Fibroblast of skin of abdomen (primary cell): ENCODE measurements at places on chromosomes 7 and 10.

GRCh38 chr7:89943525-89944050 is 210.7 kb upstream of the STEAP1 start:
- no peak for DNase-seq

DNA sequence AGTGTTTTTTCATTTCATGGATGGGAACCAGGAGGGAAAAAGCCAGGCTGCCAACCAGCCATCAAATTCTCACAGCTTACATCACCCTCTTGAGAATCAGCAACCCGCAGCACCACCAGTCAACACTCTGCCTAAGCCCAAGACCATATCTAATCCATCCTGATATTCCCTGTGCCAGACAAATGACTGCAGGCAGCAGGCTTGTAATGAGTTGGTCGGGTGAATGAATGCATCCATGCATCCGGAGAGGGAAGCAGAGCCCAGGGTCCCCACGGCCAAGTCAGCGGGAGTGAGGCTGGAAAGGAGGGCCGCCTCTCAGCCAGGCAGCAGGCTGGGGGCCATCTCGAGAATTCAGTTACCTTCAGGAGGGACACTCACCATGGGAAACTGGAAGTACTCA is 46.9 kb downstream of the SLIT1 start:
- DNase-seq, result no peak

- no peak for DNase-seq
Observed at GRCh38 chr10:15043674-15044073, at the start of gene OLAH. TSS of gene OLAH (plus strand) at chr10:15043943. CDS start at chr10:15047289, 3,346 bp downstream.

GRCh38 chr7:132939495-132939894 is 142.4 kb downstream of the CHCHD3 start:
- no peak for DNase-seq

DNA sequence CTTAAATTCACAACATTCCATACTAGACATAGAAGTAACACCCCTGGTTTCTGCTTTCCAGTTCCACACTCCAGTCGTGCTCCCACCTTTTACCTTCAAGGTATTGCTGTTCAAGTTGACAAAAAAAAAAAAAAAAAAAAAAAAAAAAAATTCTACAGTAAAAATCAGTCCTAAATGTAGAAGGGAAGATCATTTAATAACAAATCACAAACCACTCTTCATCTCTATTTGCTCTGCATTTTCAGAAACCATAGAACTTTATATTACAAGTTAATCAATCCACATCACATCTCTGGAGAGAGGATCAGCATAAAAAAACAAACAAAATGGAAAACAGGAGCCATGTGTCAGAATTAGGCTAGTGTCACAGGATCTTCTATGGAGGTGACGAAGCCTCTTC is 206.3 kb upstream of the KLF14 start:
- DNase-seq, result no peak

GRCh38 chr7:70474639-70475234 is 657.2 kb upstream of the GALNT17 start:
- no peak for DNase-seq

DNA sequence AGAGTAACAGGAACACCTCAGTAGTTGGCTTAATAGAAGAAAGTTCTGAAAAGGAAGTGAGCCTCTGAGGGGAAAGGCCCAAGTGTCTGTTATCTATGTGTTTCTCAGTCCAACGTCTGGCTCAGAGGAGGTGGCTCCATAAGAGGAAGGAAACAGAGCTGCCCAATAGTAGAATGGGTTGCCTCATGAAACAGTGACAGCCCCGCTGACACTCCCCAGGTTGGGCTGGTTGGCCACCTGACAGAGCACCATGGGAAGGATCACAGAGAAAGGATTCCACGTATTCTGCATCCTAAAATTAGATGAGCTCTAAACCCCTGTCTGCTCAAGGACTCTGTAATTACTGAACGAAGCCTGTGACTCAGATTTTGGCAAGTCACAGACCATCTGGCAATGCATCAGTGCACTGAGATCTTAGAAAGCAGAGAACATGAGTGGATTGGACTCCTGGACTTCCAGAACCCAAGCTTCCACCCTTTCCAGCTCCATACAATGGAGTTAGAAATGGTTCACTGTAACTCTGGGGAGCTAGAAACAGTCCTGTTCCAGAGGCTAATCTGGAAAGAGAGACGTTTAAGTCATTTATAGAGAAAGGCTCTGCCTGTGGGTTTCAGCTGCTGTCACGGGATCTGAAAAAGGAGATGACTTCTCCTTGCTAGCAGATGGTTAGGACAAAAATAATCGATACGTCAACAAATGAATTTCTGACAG is 2.9 kb downstream of the PKD2L1 start:
- no peak for DNase-seq

- DNase-seq, result no peak
Observed at GRCh38 chr10:48667960-48668590, 16.6 kb upstream of the WDFY4 start.

DNA sequence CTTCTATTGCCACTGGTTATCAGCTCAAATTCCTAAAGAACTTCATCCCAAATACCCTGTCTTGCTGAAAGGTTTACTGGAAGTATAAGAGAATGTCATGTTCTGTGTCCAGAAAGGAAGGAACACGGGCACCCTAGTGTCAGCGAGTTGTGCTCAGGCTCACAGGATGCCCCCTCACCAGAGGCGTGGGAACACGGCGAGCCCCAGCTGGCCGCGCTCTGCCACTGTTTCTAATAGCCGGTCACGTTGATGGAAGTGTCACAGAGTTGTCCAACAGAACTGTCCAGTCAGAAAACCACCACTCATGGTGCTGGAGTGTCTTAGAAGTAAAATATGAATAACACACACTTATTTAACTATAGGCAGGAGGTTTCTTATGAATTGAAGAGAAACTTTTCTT is 72.8 kb downstream of the FIGNL1 start:
- DNase-seq, result no peak

DNA sequence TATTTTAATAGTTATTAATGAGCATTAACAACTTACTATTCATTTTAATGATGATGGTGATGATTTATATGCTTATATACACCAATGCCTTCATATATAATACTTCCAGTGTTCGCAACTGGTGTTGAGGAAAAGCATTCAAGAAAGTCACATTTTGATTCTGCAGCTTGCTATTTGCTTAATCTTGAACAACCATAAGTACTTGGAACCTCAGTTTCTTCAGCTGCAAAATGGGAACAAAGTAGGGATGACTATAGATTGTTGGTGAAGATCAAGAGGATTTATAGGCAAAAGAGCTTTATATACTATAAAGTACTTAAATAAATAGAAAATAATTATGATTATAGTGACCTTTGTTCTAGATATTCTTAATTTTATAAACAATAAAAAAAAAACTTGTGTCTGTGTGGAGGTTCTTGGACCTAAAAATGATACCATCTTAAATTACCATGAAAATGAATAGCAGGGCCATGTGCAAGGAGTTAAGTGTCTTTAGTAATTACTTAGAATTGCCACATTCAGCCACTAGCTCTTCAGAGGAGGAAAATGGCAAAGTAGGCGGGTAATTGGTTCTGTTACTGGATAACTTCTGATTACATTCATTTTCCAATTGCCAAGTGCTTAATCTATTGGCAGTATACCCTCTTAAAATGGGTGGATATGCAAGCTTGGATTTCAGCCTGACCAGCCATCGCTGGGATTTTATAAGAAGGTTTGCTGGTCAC is 4.5 kb downstream of the ARID5B start:
- DNase-seq, result no peak

DNA sequence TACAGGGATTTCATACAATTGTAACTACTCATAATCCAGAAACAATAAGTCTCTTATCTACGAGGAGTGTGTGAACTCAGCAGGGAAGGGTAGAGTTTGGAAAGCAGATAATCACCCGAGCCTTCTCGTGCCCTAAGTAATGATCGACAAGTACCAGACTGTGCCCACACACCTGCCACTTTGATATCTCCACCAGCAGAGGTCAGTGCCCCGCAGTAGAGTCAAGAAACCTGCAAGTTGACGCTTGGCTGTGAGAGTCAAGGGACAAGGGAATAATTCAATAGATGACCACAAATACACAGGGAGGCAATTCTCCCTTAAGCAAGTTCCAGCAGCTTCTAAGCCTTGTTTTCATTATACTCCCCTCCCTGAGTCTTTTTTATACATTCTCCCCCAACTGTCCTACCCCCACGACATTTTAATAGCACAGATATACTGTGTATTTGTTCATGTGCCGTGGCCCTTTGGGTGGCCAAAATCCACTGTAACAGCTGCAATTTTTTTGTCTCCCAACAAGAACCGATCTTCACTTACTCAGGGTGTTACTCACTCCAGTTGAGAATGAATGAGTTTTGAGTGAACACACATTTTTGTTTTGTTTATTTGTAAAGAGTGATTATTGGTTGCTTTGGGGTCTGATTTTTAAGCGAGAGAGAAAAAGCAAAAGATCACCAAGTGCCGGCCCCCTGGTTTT is 106.9 kb upstream of the RHEB start:
- DNase-seq, result no peak

DNA sequence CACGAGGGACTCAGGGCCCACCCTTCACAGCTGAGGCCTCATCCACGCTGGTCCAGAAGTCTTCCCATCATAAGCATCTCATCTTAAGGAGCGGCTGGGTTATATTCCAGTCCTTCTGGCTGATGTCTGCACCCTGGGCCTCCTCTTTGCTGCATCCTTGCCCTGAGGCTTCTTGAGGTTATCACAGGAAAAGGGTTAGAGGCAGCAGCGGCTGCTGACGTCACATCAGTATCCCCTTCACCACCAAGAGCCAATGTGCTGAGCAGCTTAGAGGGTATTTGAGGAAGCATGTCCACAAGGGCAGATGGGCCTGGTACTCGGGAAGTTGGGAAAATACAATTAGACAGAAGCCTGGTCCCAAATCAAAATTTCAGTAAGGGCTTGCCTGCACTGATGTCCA is 125.1 kb downstream of the PLXNA4 start:
- DNase-seq, result no peak

DNA sequence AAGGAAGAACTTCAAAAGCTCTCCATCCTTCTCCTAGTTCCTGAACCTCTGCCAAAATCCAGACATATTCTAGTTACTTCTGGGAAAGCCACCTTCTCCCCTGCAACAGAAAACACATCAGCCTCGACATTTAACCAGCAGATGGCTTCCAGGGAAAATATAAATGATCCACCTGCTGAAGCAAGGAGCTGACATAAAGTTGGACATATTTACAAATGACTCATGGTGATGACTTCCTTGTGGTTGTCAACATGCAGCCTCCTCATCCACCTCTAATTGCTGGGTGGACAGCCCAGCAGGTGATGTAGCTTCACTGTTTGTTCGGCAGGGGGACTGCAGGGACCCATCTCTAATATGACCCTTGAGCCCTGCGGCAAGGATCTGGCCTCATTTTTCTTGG is 266.0 kb downstream of the C7orf25 start:
- DNase-seq, result peak; percentile 6

GRCh38 chr10:74118804-74119203 is 31.8 kb downstream of the AP3M1 start:
- no peak for DNase-seq

DNA sequence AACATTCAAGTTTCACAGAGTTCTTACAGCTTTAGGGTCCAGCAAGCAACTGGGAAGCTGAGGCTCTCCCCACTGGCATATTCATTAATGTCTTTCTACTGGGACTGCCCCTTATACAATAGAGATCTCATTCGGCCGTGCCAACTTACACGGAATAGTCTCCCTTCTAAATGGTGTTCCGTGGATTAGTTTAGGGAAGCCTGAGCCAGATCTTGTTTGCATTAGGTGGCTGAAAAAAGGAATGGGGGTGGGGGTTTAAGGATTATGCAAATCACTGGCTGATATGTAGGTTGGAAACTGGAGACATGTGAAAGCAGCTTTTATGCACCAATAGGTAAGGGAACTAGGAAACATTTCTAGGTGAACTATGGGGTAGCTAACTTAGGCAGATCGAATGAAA is 218.3 kb downstream of the TRIL start:
- no peak for DNase-seq

DNA sequence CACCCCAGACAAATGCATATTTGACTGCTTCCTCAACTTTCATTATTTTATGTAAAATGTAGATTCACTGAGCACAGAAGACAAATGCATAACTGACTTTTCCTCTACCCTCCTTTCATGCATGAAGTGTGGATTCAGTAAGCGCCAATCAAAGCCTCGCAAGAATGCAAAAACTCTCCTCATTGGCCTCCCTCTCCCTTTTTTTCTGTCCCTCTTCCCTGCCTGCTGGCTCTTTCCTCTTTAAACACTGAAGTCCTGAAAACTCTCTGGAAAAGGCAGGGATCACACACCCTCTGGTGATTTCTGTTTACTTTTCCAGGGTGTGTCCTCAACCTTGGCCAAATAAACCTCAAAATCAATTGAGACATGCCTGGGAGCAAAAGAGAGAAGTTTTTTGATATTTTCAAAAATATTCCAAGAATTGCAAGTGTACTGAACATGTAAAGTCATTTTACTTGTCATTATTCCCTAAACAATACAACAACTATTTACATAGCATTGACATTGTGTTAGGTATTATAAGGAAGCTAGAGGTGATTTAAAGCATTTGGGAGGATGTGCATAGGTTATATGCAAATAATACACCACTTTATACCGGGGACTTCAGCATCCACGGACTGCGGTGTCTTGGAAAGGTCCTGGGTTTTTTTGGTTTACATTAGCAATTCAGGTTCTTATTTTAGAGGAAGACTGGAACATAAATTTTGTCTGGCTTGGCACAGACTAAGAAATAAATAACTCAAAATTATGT is 71.4 kb downstream of the SEC61G start:
- no peak for DNase-seq

DNA sequence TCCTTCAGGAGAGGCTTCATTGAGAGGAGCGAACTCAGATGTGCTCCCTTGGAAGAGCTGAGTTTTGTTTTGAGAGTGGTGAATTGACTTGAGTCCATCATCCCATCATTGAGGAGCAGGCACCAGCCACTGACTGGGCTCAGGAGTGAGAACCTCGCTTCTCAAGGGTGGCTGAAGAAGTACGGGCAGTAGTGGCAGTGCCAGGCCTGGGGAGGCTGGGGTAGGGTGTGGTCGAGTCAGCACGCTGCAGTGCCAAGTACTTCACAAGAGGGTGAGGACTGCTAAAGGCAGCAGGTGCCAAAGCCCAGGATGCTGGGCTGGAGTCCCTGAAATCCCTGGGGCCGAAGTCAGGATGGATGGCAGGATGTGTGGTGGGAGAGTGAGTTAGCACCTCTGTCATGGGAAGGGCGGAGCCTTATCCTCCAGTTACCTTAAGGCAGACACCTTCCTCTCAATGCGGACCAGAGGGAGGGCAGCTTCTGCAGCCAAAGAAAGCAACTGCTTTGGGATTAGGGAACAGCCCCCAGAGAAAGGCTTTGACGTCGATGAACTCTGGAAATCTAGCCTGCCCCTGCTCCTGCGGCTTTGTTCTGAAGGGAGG is 210.3 kb downstream of the CAMK1D start:
- DNase-seq, result no peak

DNA sequence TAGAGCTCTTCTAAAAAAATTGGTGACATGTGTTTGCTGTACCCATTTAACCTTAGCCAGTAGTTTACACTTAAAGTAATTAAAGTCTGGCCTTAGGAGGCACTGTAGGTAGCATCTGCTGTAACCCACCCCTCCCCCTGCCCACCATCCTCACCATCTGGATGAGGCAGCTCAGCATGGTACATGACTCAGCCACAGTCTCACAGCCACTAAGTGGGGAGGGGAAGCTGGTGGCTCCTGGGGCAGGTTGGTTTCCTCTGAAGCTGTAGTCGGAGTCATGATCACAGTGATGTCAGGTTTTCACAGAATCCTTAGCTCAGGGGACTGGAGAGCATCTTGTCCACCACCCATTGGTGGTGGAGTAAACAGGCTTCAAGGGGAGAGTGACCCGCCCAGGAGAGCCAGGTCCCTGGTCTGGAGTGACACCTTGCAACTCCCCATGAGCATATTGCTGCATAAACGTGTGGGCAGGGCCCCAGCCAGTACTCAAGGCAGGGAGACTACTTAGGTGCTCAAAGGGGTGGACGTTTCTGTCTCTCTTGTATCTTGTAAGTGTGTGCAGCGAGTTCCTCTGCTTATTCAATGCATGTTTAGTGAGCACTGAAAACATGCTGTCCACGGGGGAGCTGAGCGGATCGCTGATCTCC is 125.9 kb downstream of the GRK5 start:
- DNase-seq, result peak; percentile 31
